CD4-positive, alpha-beta T cell treated with Interleukin-1 beta for 1 hour (primary cell): ENCODE measurements at places on chromosomes 4 and X.

DNA sequence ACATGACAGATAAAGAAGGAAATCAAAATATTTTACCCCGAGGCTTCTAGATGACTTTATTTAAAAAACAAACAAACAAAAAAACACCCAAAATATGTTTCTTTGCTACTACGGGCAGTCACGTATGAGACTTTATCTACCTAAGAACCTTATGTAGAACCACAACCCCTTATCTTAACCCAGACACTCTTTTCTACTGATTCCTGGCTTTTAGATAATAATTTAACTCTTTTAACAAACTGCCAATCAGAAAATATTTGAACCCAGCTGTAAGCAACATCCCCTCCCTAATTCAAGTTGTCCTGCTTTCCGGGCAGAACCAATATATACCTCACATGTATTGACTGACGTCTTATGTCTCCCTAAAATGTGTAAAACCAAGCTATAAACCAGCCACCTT, 15.4 kb downstream of the ELOVL6 start:
- DNase-seq: no peak

DNA sequence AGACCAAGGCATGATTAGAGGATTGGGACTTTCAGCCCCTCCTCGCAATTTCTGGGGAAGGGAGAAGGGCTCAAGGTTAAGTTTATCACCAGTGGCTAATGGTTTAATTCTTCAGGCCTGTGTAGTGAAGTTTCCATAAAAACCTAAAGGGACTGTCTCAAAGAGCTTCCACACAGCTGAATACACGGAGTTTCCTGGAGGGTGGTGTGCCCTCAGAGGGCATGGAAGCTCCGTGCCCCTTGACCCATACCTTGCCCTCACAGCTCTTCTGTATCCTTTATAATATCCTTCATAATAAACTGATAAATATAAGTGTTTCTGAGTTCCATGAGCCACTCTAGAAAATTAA, 66.6 kb upstream of the DDX60 start:
- no peak for DNase-seq

- DNase-seq: no peak
Measured at GRCh38 chr4:55435141-55435841, 39.5 kb downstream of the TMEM165 start.

- no peak for DNase-seq
Measured at GRCh38 chr4:161721947-161722346, 441.9 kb downstream of the FSTL5 start.

GRCh38 chr4:104868958-104869357, 277.7 kb upstream of the TET2 start:
- DNase-seq: no peak

GRCh38 chrX:8939322-8939721, 94.6 kb downstream of the FAM9B start:
- DNase-seq: no peak

- DNase-seq: no peak
Measured at GRCh38 chr4:89044147-89044900, 12.7 kb downstream of the FAM13A start.

DNA sequence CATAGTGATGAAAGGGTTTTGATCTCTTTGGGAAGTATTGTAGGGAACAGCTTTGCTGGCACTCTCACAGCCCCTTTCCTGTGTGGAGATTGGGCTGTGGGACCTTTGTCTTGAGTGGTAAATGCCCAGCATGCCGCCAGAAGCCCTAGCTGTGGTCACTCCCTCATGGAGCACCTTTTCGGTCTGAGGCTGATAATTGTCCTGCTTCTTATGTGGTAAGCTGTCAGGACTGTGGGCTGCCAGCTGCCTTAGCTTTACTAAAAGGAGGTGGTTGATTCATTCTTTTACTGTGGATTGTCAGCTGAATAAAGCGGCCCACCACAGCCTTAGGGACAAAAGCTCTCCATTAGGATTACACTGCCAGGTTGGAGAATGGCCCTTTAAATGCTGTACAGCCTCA, 7.1 kb downstream of the PASD1 start:
- DNase-seq: no peak
